ENCODE measurements at places on chromosomes 7 and 10.

- peak; percentile 14 for DNase-seq
Observed at GRCh38 chr7:150876817-150877526, 24.7 kb downstream of the AOC1 start.

DNA sequence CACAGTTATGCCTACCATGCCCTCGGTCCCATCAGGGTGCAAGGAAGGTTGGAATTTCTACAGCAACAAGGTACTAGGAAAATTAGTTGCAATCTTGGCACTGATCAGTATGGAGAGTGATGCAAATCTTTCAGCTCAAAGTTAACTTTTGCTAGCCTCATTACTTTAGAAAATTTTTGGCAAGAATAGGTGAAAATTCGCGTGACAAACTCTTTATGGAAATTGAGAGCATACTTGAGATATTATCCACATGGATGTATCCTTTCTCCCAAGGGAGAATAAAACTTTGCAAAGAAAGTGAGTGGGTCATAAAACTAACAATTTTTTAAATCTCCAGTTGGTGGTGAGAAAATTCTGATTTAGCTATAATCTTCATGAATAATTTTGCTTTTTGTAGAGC lies 71.1 kb upstream of the SLC39A12 start:
- DNase-seq, result no peak

DNA sequence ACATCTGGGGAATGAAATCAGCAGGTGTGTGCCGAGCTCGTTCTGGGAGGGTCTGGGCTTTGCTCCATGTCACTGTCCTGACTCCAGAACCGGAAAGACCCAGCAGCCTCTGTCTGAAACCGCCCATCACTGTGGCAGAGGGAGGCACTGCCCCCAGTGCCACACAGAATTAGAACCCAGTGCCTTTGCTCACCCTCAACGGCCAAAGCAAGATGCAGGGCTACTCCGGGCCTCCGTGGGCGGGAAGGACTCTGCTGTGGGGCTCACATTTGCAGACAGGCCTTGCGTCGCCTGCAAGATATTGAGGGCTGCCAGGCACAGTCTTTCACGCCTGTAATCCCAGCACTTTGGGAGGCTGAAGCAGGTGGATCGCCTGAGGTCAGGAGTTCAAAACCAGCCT lies 219.2 kb upstream of the PPP2R2D start:
- DNase-seq, result no peak

GRCh38 chr10:116627386-116627933 lies 6.7 kb downstream of the PNLIPRP2 start:
- DNase-seq, result no peak
